T-helper 17 cell (primary cell): ENCODE measurements at places on chromosomes 5 and 9. TPM values are rescaled to one million over a fixed set of nuclear protein-coding genes. Genes with fewer than 3 reads are reported as not detected.

Gene PITX1
- total RNA-seq: not detected

Gene PCDHB2
- total RNA-seq: 0.25 TPM

Gene RCL1
- total RNA-seq: 23.5 TPM

Gene NUTM2G
- not detected for total RNA-seq

Gene KIF20A
- not detected for total RNA-seq

Gene DOK3
- total RNA-seq: 5.1 TPM

Gene UNC5A
- total RNA-seq: not detected

Gene IGFBPL1
- total RNA-seq: not detected

Gene CCDC180
- total RNA-seq: 11.4 TPM

Gene ZNF879
- total RNA-seq: 4.9 TPM

Gene CDH9
- total RNA-seq: not detected

Gene C5orf63
- total RNA-seq: 5.6 TPM

Gene SURF4
- 116 TPM for total RNA-seq

Gene FAM221B
- total RNA-seq: not detected

Gene ANKRD31
- total RNA-seq: 0.47 TPM

Gene NXNL2
- total RNA-seq: not detected

Gene FABP6
- not detected for total RNA-seq

Gene GEMIN5
- 6.3 TPM for total RNA-seq

Gene ADAMTSL1
- not detected for total RNA-seq

Gene LHFPL2
- total RNA-seq: 1.3 TPM

Gene MLANA
- total RNA-seq: not detected

Gene PCDHGB1
- 0.13 TPM for total RNA-seq

Gene PHYHD1
- total RNA-seq: 0.45 TPM

Gene PDLIM4
- not detected for total RNA-seq

Gene PCDHGA5
- total RNA-seq: not detected

Gene TMEM174
- not detected for total RNA-seq

Gene ACTBL2
- not detected for total RNA-seq

Gene HBEGF
- 7.3 TPM for total RNA-seq

Gene PCDHB13
- not detected for total RNA-seq

Gene MYMK
- total RNA-seq: not detected

Gene PCDH12
- 0.15 TPM for total RNA-seq
